ENCODE measurements at places on chromosomes 13 and 19.

- no peak for DNase-seq
Measured at GRCh38 chr19:30563691-30564090, 191.5 kb downstream of the ZNF536 start.

- no peak for DNase-seq
Measured at GRCh38 chr13:98265692-98266551, 88.9 kb upstream of the RNF113B start.

DNA sequence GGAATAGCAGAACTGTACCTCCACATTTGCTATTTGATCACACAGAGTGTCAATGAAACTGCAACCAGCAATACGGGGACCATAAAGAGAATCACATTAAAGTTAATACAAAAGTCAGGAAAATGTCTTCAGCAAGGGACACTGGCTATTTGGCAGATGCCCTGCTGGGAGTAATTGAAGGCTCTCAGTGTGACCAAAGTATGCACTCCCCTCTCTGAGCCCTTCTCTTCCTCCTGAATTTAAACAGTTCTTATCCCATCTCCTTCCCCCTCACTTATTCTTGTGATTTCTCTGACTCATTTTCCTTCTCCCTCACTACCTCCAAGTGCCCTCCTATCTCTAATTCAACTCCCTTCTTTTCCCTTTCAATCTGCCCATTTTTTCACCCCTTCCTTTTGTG, 117.7 kb downstream of the ENOX1 start:
- DNase-seq, result no peak

DNA sequence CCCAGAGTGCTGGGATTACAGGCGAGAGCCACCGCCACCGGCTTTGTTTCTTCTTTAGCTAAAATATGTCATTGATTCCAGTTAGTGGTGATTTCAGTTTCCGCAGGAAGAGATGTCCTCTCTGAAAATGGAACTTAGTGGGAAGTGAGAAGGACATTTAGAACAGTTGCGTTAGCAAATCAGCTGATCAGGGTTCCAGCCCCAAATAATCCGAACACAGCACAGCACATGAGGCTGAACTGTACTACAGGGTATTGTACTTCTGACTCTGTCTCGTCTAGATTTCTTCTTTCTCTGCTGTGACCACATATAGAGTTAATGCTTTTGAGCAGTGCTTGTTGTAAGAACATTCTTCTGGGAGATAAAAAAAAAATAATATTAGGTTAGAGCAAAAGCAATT, 314.4 kb downstream of the MYO16 start:
- no peak for DNase-seq

- DNase-seq, result no peak
Measured at GRCh38 chr13:111927181-111927540, 139.8 kb upstream of the SOX1 start.

GRCh38 chr13:110923777-110924638, 9.1 kb upstream of the ANKRD10 start:
- no peak for DNase-seq

DNA sequence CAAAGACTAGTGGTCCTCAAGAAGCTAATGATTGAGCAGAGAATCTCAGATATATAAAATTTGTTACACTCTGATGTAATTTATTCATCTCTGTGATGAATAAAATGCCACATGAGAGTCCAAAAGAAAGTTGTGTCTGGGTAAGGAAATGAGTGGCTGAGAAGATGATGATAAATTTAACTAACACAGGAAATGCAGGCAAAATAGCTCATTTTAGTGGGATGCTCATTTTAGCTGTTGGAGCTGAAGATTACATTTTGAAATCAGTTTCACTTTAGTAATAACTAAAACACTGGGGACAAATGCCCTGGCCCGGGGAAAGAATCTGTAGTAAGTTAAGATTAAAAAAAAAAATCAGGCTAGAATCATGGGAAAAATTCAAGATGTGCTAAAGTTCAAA, 35.2 kb downstream of the SPRY2 start:
- DNase-seq, result no peak

GRCh38 chr19:58311345-58311865, 6.2 kb downstream of the ERVK3-1 start:
- DNase-seq, result no peak

GRCh38 chr19:2423071-2423914, 4.1 kb downstream of the TIMM13 start:
- DNase-seq, result no peak

- DNase-seq, result no peak
Measured at GRCh38 chr13:50914176-50914700, 4.6 kb downstream of the RNASEH2B start.

DNA sequence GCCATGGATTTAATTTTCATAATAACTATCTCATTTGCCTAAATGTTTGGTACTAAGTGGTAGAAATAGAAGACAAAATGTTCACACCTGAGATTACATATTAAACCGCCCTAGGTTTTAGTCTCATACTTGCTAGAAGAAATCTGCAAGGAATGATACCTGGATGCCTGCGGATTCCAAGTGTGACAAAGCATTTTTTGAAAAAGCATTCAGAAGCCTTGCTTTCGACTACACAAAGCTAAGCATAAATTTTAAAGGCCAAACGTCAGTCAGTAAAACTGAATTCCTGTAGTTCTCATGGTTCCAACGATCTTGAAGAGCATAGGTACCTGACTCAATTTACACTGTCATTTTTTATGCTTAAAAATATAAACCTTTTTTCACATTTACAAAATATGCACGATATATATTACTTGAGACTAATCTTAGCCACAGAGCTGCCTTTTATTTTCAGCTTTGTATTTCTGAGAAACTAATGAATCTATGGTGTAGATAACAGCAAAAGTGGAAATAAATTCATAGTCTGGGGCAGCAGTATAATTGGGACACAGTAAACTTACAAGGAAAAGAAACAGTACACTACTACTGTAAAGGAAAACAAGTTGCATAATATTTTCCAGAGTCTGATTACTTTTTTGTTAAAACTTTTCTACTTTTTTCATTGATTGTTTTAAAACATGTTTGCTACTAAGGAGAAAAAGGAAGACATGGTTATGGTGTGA, 1.2 kb upstream of the LRRC63 start:
- no peak for DNase-seq

GRCh38 chr13:44833139-44833538, 156.1 kb downstream of the NUFIP1 start:
- no peak for DNase-seq

GRCh38 chr19:10706990-10707389, 5.8 kb downstream of the QTRT1 start:
- no peak for DNase-seq

DNA sequence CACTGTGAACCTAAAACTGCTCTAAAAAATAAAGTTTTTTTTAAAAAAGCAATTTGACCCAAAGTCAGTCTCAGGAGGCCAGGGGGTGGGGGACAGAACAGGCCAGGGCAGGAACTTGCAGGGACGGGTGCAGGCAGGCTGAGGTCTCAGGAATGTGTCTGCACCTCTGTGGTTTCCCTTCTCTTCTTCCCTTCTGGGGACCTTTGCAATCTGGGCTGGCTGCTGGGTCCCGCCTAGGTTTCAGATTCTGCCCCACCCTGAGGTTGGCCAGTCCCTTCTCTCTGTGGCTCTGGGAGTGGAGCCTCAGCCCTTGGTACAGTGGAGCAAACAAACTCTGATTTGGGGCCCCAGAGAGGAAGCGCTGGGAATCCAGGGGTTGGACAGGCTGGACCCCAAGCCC, 5.3 kb upstream of the F2RL3 start:
- no peak for DNase-seq

DNA sequence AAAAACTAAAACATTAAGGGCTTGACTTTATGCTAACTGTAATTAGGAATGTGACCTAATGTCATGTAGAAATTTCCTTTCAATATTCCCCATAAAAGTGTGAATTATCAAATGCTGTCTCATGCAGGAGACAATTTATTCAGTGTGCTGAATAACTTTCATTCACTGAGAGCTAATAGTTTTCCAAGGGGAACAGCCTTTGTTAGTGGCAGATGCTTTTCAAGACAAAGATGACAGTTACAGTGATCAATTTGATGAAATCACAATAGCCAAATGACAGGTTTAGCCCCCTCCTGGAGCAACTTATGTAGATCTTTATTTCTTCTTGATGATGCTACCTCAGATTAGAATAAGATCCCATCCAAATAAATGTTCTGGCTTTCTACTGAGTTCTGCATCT, 275.5 kb downstream of the ITGBL1 start:
- no peak for DNase-seq

DNA sequence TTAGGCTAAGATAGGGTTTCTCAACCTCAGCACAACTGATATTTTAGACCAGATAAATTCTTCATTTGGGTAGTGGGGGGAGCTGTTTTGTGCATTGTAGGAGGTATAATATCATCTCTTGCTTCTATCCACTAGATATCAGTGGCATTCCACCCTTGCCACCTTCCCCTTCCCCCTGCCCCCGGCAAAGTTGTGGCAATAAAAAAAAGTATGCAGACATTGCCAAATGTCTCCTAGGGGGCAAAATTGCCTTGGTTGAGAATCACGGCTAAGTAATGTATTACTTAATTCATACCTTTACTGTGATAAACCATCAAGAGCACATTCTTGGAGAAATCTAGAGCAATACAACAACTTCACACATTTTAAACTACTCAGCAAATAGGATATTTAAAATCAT, 51.4 kb downstream of the UBL3 start:
- no peak for DNase-seq

DNA sequence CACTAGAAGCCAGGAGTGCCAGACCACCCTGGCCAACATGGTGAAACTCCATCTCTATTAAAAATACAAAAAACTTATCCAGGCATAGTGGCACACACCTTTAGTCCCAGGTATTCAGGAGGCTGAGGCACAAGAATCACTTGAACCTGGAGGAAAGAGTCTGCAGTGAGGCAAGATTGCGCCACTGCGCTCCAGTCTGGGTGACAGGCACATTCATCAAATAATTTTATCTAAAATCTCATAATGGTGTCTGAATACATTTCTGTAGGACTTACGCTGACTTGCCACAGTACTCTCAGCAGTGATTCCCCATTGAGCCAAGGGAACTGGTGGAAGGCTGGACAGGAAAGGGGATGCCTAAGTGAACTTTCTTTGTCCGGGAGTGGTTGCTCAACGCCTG, 4.3 kb upstream of the ZNF28 start:
- DNase-seq, result no peak

- DNase-seq, result no peak
Measured at GRCh38 chr19:3842948-3843347, 25.9 kb downstream of the ZFR2 start.

GRCh38 chr13:22218797-22219196, 547.9 kb downstream of the FGF9 start:
- DNase-seq, result no peak

- no peak for DNase-seq
Measured at GRCh38 chr19:38023671-38024541, 116.9 kb downstream of the SIPA1L3 start.

GRCh38 chr13:65035302-65035701, 2194.8 kb downstream of the PCDH9 start:
- no peak for DNase-seq

DNA sequence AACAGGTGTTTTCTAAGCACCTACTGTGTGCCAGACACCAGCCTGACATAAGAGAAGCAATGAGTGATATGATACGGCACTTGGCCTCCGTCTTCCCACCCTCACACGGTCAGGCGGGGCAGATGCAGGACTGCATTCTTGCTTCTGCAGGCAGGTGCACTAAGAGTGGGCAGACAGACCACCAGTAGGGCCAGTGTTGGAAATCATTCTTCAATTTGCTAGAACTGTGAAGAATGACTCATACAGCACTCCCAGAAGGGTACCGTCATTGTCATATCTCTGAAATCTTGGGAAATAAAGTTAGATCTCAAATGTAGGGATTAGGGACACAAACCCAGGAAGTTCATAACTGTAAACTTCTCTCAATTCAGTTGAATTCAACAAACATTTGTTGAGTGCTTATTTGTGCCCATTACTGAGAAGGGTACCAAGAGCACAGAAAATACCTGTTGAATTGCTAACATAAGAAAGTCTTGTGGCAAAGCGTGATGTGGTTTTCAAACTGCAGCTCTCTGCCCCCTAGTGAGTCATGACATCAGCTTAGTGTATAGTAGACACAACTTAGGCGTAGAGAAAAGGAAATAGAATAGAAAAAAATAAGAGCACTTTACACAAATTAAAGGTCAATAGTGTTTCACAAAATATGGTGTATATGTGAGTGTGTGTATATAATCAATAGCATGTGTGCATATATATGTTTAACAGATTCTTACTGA, 76.1 kb downstream of the TEX26 start:
- DNase-seq, result no peak

GRCh38 chr19:45444318-45445041, 20.8 kb upstream of the ERCC1 start:
- DNase-seq, result peak; percentile 79

GRCh38 chr13:107277911-107278310, 710.0 kb upstream of the ARGLU1 start:
- DNase-seq, result no peak

DNA sequence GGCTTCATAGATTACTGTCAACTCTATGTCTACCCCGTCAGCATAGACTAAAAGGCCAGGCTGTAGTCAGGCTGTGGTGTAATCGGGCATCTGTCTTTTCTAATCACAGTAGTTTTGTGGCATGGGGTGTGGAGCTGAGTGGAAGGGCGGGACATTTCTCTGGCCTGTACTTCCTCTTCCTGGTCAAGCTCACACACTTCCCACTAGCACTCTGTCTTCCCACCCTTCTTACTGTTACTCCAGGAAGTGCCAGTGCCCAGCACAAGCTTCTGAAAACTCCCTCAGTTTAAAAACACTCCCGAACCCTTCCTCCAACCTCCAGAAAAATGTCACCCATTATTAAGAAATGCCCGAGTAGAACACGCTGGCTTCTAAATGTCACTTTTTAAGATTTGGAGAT, 229.8 kb downstream of the KLF5 start:
- no peak for DNase-seq

DNA sequence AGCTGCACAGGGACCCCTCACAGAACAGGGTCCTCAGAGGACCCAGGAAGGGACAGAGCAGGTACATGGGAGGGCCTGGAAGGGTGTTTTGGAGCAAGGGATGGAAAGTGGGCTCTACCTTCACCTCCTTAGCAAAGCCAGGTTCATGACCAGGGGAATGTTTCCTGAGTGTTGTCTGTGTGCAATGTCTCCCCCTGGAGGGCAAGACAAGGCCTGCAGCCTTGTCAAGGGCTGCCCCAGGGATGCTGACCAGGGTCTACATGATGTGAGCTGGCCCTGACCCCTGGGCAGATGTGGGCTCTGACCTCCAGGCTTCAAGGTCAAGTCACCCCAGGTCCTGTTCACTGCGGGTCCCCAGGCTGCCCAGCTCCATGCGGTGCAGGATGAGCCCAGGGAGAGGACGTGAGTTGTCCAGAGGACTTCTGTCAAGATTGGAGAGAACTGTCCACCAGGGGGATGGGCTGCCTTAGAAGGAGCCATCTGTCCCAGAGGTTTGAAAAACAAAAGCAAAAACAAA, 1.0 kb upstream of the CEACAM1 start:
- peak; percentile 53 for DNase-seq

- DNase-seq, result no peak
Measured at GRCh38 chr13:79831556-79831955, 350.6 kb downstream of the NDFIP2 start.
